Stimulated activated CD4-positive, alpha-beta T cell treated with anti-CD3 and anti-CD28 coated beads, TNF-alpha, amount 100 ng/mL, for 1 hour (primary cell): ENCODE measurements at places on chromosomes 12 and 14.

DNA sequence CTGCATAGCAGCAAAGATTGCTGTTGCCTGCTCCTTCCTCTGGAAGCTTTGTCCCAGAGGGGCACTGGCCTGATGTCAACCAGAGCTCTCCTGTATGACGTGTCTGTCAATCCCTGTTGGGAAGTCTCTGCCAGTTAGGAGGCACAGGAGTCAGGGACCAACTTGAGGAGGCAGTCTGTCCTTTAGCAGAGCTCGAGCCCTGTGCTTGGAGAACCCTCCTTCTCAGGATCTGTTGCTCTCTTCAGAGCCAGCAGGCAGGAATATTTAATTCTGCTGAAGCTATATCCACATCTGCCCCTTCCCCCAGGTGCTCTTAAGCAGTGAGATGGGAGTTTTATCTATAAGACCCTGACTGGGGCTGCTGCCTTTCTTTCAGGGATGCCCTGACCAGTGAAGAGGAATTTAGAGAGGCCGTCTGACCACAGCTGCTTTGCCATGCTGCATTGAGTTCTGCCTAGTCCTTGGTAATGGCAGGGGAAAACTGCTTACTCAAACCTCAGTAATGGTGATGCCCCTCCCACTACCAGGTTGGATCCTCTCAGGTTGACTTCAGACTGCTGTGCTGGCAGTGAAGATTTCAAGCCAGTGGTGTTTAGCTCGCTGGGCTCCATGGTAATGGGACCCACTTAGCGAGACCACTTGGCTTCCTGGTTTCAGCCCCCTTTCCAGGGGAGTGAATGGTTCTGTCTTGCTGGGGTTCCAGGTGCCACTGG lies 218.6 kb upstream of the SLC38A2 start:
- no peak for DNase-seq

- DNase-seq: no peak
Measured at GRCh38 chr12:123599310-123599709, 2.6 kb upstream of the DDX55 start.

GRCh38 chr12:109446869-109447268 lies 30.2 kb downstream of the KCTD10 start:
- no peak for DNase-seq

DNA sequence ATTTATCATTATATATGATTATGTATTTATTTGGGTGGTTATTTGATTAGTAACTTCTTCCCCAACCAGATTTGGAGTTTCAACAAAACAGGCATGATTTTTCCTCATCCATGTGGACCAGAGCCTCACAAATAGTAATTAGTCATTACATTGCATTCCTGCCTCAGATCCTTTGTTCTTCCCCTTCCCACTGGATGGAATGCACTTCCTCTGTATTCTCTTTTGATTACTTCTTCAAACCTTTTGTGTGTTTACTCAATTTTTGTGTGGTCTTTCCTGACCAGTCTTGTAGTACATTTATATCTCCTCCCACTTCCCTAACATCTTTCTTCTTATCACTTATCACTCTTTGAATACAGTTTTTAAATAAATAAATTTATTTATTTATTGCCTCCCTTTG lies 15.5 kb downstream of the SYT1 start:
- no peak for DNase-seq

- DNase-seq: no peak
Measured at GRCh38 chr14:61854898-61855297, 92.7 kb downstream of the SNAPC1 start.

DNA sequence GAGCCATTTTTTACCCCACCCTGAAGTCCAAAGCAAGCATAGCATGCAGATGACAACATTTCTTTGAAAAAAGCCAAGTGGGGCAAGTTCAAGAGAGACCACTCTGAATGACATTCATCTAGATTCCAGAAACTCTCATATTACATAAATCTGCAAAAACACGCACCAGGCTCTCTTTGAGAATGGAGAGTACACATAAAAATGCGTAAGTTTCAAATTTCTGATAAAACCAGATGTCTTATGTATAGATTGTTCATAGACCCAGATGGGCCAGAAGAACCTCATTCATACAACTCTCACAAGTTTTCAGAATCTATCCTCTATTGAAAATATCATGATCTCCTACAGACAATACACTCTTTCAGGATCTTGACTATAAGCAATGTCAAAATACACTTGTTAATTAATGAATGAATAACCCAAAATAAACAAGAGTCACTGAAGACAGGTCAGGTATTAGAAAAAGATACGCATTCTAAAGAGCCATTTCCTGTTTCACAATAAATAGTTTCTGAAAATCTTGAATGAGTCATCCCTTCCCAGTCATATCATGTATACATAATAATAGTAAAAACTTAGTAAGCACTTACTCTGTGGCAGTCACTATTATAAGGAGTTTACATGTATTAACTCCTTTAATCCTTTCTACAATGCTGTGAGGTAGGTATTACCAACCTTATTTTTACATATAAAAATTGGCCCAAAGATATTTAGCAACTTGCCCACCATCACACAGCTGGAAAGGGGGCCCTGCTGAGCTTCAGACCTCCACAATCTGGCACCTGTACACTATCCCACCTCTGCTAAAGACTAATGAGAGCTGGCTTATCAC lies 72.0 kb downstream of the PPP2R5E start:
- DNase-seq: no peak

DNA sequence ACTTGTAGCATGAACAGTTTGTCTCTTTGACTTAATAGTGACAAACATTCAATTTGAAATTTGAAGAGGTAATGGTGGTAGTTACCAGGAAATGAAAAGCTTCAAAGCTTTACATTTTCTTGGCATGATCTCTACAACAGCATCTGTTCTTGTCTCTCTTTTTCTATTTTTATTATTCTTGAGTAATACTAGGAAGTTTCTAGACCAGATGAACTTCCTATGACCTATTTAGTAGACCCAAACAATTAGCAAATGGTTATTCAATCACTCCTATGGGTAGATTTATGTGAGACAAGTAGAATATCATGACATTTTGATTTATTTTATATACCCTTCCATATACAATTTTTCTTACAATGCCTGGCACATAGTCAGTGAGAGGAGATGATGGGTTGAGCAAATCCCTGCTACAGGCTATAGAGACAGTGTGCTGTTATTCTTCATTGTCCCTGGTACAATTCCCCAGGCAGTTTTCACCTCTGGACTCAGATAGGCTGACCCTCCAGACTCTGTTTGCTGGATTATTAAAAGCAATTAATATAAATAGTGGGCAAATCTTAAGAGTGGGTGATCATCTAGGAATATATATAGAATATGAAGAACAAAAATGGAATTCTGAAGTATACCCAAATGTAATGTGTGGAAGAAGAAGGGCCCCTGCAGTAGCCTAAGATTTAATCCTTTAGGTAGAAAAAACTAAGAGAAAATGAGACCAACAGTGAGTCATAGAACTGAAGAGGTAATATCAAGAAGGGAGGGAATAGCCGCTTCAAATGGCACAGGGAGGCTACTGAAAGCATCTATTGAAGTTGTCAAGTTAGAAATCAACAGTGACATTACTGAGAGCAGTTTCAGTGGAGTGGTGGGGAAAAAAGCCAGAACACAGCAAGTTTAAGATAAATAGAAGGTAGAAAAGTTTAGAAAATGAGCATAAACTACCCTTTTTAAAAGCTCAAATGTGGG lies 512.0 kb downstream of the FOXG1 start:
- DNase-seq: no peak

DNA sequence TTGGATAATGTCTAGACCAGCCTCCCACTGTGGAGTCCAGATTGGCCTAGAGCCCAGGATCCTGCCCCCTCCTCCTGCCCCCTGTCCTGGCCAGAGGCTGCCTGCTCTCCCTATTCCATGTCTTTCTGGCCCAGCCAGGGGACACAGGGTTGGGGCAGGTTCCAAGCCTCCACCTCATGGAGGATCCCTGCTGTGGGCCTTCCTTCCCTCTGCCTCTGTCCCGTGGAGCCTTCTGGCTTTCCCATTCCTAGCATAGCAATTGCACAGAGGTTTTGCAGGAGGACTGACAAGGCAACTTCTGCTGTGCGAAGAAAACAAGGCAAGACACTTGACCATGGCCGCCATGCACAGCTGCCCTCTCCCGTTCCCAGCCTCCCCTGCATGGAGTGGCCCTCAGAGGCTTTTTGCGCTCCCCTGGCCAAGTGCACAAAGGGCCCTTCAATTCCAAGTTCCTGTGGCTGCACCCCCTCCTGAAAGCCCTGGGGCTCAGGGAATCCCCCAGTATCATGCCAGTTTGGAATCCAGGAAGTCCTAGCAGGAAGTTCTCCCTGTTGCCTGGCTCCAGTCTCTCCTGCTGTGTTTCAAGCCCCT lies 42.1 kb downstream of the KRT80 start:
- DNase-seq: no peak

DNA sequence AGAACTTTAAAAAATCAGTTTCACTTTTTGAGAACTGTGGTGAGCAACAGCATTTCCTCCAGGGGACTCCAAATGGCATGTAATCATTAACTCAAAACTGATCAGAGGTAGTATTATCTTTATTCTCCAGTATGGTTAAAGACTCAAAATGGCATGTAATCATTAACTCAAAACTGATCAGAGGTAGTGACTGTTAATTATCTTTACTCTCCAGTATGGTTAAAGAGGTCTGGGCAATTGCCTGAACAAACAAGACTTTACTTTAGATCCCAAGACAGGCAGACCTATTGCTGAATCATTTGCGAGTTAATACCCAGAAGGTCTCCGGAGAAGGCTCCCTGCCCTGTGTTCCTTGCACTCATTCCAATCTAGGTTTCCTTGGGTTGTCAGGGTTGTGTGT lies 6.6 kb upstream of the ACADS start:
- no peak for DNase-seq

DNA sequence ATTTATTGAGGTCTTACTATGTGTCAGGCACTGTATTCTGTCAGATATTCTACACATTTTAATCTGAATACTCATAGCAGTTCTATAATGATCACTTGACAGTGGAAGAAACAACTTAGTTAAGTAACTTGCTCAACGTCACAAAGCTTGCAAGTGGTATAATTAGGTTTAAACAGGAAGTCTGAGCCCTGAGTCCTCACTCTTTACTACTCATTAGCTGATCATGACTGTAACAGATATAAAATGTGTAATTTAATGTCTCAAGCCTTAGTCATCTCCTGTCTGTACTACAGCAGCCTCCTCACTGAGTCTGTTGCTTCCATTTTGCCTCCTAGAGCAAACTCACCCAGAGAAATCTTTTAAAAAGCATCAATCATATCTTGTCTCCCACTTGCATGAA lies 38.9 kb downstream of the PPP4R4 start:
- no peak for DNase-seq

- DNase-seq: no peak
Measured at GRCh38 chr14:44135972-44136371, 371.1 kb downstream of the FSCB start.

DNA sequence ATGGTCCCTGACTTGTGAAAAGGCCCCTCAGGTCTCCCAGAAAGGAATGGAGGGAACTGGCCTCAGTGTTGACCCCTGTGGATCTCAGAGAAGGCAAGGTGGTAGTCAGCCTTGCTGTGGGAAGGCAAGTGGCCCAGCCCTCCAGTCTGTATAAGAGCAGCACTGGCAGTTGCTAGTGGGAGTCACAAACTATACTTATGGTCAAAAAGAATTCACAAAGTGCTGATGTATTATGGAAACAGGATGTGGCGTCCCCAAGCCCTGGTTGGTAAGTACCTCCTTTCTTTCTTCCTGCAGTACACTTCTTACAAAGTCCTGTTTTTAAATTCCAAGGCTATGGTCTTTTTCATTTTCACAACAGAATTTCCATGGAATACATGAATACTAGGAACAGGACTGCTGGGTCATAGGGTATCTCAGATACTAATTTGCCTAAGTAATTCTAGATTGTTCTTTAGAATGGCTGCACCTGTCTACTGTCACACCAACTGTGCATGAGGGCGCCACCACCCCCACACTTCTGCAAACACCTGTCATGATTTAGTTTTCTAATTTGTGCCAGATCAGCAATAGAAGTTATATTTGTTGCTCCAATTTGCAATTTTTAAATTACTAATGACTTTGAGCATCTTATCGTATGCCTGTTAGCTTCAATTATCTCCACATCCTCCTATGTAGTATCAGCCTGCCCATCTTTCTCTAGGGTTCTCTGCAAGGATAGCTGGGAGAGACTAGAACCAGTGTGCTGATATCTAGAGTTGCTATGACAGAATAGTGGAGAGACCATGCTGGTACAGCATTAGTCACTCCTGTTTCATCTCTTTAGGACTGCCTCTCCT lies 40.7 kb upstream of the TMEM263 start:
- DNase-seq: no peak

GRCh38 chr12:66296176-66296683 lies 6.1 kb upstream of the HELB start:
- no peak for DNase-seq

DNA sequence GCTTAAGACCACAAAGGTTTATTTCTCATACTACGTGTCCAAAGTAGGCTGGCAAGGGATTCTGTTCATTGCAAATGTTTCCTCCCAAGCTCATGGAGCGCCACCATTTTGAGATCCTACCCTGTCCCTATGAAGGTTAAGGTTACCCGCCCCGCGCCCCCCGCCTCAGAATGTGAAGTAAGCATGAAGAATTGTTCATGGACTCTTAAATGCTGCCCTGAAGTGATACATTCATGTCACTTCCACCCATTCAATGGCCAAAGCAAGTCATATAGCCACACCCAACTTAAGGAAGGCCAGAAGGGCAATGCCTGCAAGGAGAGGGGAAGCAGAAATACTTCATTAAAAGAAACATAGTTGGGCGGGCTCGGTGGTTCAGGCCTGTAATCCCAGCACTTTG lies 4.2 kb downstream of the TMEM253 start:
- no peak for DNase-seq

DNA sequence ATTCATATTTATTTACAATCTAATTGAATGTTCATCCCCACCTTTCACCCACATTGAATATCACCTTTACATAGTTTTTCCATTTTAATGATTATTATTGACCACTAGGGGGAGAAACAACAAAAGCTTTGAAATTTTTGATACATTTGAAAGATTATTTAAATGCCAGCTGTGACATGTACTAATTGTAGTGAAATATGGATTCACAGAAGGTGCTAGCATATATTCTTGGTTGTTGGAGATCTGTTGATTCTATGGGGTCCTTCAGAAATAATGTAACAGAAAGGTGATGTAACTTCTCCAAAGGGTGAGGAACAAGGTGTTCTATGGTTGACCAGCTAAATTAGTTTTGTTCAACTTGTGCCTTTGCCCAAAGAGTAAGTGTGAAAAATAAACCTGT lies 22.4 kb upstream of the GPR33 start:
- no peak for DNase-seq

- no peak for DNase-seq
Measured at GRCh38 chr14:64773046-64773445, 68.8 kb downstream of the PLEKHG3 start.

DNA sequence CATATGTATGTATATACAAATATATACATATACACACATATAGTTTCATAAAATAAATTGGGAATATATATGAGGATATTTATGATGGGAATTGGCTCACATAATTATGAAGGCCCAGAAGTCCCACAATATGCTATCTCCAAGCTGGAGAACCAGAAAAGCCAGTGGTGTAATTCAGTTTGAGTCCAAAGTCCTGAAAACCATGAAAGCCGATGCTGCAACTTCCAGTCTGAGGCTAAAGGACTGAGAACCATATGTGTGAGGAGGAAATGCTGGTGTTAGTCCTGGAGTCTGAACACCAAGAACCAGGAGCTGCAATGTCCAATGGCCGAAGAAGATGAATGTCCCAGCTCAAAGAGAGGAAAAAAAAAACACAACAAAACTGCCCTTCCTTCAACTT lies 65.5 kb upstream of the PRKD1 start:
- DNase-seq: no peak
